ENCODE measurements at places on chromosomes 11 and 22.
A peak's percentile ranks its signal among the peaks of the same experiment; 100 is the strongest.

GRCh38 chr11:92332986-92333385 is 108.4 kb downstream of the FAT3 start:
- no peak for DNase-seq

DNA sequence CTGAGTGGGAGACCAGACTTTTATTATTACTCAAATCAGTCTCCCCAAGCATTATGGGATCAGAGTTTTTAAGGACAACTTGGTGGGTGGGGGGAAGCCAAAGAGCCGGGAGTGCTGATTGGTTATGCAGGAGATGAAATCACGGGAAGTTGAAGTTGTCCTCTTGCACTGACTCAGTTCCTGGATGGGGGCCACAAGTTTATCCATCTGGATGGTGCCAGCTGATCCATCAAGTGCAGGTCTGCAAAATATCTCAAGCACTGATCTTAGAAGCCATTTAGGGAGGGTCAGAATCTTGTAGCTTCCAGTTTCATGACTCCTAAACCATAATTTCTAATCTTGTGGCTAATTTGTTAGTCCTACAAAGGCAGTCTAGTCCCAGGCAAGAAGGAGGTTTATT is 53.5 kb upstream of the LMO1 start:
- DNase-seq, result no peak

DNA sequence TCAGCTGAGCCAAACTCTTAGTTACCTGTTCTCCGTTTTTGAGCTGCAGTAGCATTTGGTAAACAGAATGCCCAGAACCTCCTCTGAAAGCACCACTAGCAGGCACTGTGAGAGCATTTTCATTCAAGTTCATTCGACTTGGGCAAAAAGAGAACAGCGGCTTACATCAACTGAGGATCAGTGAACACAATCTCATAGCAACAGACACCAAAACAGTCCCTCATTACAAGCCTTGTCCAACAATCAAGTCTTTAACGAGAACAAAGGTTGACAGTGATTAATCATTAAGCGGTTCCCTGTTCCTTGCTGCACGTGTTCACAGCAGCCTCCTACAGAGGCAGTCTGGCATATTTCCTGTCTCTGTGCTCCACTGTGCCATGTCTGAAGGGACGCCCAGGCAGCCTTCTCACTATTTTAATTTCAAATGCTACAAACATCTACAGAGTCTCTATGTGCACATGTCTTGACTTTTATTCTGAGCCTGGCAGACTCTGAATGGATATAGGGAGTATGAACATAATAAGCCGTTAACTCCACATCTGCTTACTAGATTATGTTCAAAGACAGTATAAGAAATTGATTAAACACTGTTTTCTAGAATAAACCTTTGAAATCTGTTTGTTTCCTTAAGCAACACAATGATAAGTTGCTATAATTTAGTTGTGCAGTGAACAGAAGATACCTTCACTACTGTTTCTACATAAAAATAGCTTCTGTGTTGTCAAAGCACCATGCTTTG is 88.3 kb upstream of the MTMR2 start:
- peak; percentile 82 for DNase-seq

GRCh38 chr22:25564320-25564978 is at the start of gene GRK3:
Gene GRK3 (plus strand): TSS chr22:25564675. CDS start chr22:25565041, 366 bp downstream.
- DNase-seq, result peak; percentile 89

DNA sequence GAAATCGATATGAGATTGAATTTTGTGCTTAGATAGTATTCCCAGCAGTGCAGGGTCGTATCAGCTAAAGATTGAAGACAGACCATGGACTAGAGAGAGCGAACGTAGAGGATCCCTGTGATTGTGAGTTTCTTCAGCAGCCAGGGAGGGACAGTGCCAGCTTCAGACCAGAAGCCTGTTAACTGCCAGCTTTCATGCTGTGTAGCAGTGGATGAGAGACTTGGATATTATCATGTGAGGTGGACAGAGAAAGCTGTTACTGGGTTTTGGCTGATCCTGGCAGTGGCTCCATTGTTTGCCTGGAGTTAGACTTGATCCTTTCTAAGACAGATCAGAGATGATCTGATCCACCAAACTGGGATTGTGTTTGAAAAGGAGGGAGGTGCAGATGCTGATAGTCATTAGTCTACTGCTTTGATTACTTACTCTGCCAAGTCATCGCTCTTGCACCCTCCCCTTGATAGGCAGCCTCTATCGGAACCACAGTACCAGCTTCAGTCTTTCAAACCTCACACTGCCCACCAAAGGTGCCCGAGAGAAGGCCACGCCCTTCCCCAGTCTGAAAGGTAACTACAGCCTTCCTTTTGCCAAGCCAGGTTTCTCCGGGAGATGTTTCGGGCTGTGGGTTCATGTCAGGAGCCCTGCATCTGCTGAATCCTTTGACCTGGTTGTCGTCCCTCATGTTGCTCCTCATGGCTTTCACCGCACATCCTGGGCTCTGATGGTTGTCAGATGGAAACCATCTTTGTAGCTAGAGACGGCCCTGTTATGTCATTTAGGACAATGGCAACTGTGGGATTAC is 16.2 kb downstream of the MADD start:
- no peak for DNase-seq

DNA sequence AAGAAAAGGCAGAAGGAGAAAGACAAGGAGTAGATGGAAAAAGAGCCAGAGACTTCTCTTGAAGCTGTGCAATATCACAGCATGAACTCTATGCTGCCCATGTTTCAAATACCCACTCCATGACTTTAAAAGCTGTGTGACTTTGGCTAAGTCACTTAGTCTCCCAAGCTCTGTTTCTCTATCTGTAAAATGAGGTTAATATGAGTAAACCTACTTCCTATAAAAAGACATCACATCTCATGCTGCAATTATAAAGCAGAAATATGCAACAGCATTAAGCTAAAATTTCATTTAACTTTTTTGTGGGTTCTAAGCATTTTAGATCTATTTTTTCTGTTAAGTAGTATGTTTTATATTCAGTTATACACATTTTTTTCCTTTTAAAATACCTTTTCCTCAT is 11.6 kb downstream of the DGCR2 start:
- DNase-seq, result no peak

DNA sequence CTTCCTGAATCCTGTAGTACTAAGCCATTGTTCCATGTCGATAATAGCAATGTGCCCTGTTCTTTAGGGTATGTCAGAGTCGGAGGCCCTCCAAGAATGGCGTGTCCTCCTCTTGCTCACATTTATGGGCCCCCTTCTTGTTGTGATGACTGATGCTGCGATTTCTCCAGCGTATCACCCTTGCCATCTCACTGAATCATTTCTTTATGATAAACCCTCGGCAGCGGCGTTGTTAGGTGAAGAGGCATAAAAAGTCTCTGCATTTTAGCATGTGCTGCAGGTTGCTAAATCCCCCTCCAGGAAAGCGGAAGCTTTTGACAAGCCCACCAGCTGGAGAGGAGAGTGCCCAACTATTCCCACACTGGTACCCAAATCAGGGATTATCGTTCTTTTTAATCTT is 1045.3 kb downstream of the BRD1 start:
- no peak for DNase-seq

DNA sequence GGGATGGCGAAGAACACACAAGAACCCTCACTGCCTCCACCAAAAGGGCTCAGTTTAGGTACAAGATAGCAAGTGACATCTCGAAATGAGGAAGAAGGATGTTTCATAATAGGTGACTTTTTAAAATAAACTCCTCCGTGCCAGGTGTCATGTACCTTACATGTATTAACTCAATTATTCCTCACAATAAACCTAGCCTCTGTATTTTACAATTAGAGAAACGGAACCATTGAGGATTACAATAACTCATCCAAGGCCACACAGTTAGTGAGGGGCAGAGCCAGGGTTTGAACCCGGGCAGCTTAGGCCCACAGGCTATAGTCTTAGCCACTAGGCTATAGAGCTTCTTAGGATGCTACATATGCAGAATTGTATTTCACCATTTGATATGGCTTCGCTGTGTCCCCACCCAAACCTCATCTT is 965 bp upstream of the PAMR1 start:
- no peak for DNase-seq

- DNase-seq, result no peak
These were observed 84.9 kb upstream of the TRIM77 start for GRCh38 chr11:89625171-89625570.

- DNase-seq, result no peak
These were observed 229.2 kb downstream of the ADAMTS15 start for GRCh38 chr11:130677486-130678153.

DNA sequence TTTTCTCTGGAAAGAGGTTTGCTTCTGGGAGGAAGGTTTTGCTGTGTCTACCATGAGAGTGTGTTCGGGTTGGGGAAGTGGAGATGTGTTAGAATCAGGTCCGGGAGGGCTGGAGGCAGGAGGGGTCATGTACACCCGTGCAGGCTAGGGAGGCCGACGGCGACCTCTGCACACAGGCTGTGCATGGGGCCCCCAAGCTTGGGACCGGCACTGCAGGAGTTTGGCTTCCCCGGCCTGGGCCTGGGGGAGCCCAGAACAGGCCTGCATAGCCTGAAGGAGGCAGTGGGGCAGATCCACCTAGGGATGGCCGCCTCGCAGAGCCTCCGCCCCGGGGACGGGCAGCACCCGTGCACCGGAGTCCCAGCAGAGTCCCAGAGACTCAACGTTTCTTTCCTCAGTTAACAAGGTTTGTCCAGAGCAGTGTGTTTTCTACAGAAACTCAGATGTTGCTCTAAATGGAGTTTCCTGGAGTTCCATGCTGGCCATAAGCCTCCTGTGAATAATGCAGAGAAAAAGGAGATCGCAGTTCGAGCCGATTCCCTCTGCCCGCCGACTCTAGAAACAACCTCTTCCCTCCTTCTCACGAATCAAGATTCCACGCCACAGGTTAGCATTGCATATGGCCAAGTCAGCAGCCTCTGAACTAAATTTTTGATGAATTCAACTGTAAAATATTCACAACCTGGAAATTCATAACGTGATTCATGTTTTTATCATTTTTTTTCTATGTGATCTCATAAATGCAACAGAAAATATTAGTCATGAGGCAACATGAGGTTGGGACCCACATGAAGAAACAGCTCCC is 427.3 kb downstream of the BRD1 start:
- DNase-seq, result no peak

DNA sequence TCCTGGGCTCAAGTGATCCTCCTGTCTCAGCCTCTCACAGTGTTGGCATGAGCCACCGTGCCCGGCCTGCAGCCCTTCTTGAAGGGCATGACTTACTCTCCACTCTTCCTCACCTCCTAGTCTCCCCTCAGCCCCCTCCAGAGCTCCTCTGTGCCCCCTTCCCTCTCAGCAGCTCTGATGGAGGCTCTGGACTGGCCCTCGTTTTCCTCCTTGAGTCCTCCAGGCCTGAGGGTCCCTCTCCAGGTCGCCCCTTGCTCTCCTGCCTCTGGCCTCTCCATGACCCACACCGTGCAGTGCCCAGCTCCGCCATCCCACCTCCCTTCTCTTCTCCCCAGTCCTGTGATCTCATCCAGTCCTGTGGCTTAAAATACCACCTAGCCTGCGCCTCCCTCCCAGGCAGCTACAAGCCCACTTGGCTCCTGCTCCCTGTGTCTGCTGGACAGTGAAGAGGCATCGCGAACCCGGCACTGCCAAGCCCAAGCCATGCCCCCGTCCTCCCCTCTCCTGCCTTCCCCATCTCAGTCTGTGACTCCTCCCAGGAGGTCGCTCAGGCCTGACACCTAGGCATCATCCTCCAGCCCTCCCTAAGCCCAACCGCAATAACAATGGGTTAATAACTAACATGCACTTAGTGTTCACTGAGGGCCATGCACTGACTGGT is 11.9 kb downstream of the KCNJ4 start:
- no peak for DNase-seq

GRCh38 chr11:128732471-128733277 is 38.8 kb downstream of the FLI1 start:
- DNase-seq, result peak; percentile 24

DNA sequence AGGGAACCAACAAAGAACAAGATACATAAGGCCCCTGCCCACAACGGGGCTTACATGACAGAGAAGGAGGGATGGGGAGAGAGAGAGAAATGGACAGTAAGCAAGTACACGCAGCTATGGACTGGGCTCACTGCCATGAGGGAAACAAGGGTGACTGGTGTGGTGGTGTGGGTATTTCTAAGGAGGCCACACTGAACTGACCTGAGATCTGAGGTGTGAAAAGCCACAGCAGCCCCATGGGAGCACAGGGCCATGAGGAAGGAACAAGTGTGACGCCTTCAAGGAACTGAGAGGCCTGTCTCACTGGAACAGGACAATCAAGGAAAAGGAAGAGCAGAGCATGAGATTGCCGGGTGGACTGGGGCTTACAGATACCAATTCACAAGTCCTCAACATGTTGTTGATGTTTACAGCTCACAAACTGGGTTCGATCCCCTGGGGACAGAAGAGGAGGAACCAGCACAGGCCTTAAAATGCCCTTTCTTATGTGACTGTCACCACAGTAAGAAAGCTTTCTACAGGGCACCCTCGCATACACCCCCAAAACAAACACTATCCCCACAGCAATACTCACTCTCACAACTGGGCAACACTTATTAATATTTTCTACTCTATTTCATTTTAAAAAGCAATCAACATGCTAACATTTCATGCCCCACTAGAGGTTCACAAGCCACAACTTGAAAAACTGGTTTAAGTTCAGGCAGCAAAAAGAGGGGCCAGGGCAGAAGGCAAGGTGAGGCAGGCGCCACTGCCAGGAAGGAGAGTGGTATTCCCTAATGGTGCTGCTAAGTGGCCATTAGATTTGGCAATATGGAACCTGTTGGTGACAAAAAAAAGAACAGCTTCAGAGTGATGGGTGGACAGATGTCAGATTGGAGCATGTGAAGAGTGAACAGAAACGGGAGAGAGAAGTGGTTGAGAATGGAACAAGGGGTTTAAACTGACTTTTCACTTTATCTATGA is 39.1 kb downstream of the TCIRG1 start:
- DNase-seq, result no peak

DNA sequence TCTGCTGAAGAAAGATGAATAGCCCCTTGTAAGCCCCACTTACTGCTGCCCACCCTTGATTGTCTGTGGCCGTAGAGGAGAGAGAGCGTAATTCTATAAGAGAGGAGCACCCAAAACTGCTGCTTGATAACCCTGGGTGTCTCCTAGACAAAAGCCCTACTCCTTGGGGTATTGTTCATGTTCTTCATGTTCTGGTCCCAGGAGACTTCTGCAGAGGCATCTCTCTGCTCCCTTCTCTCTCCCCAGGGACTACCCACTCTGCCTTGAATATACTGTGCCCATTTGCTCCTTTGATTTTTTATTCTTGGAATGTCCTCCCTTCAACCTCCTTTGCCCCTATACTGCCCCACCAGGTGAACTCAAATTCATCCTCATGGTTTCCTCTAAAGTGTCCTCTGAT is 417.8 kb upstream of the CADM1 start:
- no peak for DNase-seq

GRCh38 chr11:96329419-96329818 is 13.6 kb downstream of the MAML2 start:
- DNase-seq, result no peak

- DNase-seq, result no peak
These were observed 539 bp downstream of the EIF4ENIF1 start for GRCh38 chr22:31488988-31489617.

GRCh38 chr11:21421711-21422329 is 752.4 kb downstream of the NELL1 start:
- no peak for DNase-seq

DNA sequence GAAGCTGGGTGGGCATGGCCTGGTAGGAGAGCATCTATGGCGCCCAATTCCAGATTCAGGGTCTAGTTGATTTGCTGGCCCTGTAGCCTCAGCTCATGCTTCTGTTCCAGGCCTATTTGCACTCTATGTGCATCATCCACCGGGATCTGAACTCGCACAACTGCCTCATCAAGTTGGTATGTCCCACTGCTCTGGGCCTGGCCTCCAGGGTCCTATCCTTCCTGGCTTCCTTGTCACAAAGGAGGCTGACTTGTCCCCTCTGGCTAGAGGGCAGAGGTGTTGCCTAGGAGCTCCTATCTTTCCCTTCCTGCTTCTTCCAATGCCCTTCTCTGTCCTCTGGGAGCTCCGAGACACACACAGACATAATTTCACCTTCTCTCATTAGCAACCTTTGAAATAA is 21.3 kb downstream of the PIK3IP1 start:
- no peak for DNase-seq

Measured in B cell (primary cell).